ENCODE measurements at places on chromosomes 2 and 18.

GRCh38 chr2:72271766-72272641 lies 124.3 kb upstream of the CYP26B1 start:
- DNase-seq: no peak

DNA sequence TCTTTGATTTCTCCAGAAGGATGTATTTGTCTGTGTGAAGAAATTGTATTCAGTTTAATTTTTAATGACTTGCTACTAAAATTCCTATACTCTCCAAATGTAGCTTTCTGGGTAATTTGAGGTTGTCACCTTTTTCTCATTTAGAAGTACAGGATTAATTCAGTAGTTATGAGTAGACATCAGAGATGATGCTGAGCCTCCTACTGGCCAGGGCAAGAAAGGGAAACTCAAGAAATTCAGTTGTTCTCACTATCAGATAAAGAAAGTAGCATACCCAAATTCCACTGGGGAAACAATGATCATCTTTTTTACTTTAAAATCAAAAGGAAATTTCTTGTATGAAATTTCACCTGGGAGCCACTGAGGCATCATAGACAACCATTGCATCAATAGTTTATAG lies 199.4 kb downstream of the SATB2 start:
- DNase-seq: no peak

DNA sequence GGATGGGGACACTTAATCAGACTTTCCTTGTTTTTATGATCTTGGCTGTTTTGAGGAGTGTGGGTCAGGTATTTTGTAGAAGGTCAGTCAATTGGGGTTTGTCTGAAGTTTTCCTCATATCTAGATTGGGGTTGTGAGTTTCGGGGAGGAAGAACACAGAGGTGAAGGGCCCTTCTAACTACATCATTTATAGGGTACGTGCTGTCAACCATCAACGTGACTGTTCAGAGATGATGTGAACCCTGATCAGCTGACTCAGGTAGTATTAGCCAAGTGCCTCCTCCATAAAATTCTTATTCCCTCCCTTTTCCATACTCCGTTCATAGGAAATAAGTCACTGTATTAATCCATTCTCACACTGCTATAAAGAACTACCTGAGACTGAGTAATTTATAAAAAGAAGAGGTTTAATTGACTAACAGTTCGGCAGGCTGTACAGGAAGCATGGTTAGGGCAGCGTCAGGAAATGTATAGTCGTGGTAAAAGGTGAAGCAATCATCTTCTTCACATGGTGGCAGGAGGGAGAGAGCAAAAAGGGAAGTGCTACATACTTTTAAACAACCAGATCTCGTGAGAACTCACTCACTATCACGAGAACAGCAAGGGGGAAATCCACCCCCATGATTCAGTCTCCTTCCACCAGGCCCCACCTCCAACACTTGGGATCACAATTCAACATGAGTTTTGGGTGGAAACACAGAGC lies 547.1 kb upstream of the LINC00305 start:
- no peak for DNase-seq

- DNase-seq: no peak
Measured at GRCh38 chr2:22062679-22063078, 938.9 kb downstream of the TDRD15 start.

GRCh38 chr2:119088416-119088815 lies 70.1 kb downstream of the C1QL2 start:
- no peak for DNase-seq

DNA sequence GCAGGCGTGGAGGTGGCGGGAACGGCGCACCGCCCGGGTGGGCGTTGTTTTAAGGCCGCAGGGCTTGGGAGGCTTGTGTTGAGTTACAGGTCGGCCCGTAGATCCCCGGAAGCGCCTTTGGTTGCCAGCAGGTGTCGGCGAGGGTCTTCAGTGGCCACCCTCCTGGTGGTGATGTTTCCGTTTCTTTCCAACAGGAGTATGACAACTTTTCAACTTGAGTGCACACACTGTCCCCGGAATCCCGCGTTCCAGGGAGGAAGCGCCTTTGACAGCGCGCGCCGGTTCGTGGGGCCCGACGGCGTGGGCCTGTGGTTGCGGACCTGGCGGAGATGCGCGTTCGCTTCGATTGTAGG lies 1.0 kb upstream of the HDAC4 start:
- no peak for DNase-seq

- DNase-seq: peak; percentile 31
Measured at GRCh38 chr2:226354434-226354833, 445.2 kb downstream of the IRS1 start.

- no peak for DNase-seq
Measured at GRCh38 chr2:2919026-2919425, 458.6 kb downstream of the EIPR1 start.

- peak; percentile 70 for DNase-seq
Measured at GRCh38 chr2:152558158-152558984, 158.9 kb downstream of the PRPF40A start.

GRCh38 chr18:11108947-11109346 lies 40.4 kb downstream of the PIEZO2 start:
- DNase-seq: no peak

GRCh38 chr2:235141411-235142128 lies 189.8 kb downstream of the SH3BP4 start:
- no peak for DNase-seq

DNA sequence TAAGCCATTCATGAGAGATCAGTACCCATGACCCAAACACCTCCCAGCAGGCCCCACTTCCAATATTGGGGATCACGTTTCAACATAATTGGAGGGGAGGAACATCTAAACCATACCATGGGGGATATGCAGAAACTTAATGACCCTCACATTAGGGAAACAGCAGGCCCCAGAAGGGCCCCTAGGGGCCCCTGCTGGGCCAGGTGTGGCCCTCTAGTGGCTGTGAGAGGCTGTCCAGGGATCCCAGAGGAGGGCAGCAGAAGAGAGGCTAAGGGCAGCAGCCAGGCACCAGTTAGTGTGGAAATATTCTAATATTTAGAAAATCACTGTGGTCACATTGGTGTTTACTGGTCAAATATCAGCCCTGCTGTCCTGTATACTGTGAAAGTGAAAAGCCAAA lies 49.3 kb upstream of the ANKRD44 start:
- DNase-seq: no peak

GRCh38 chr2:37456479-37456878 lies 112.0 kb downstream of the QPCT start:
- DNase-seq: no peak

- DNase-seq: no peak
Measured at GRCh38 chr2:209556354-209556961, 132.6 kb downstream of the MAP2 start.

DNA sequence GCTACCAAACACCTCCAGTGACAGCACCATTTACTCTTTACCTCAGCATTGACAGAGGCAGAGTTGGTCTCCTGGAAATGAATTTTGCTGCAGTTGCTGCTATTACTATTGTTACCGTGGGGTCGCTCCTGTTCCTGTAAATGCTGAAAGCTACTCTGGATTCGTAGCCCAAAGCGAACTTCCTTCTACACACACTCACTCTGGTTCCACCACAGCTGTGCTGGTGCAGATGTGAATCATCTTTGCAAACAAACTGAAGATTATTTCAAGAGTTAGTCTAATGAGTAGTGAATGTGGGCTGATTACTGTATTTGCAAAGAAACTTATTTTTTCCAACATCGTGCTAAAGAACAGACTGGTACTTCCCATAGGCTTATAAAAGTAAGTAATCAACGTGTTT lies 304.0 kb downstream of the LPIN1 start:
- no peak for DNase-seq

DNA sequence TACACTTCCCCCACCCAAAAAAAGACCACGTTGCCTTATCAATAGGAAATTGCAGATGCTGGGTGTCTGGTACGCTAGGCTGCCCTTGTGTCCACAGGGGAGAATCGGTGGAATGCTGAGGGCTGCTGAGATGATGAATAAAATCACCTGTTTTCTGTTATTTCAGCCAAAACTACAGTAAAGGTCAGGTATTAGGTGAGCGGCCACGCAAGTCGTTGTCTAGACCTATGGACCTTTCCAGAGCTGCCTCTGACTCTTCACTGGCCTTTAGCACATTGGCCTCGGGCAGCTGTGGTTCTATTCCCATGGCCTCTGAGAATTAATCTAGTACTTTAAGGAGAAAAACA lies 89.6 kb downstream of the MTCL1 start:
- no peak for DNase-seq

- no peak for DNase-seq
Measured at GRCh38 chr2:188970211-188970610, 4.0 kb upstream of the COL3A1 start.

DNA sequence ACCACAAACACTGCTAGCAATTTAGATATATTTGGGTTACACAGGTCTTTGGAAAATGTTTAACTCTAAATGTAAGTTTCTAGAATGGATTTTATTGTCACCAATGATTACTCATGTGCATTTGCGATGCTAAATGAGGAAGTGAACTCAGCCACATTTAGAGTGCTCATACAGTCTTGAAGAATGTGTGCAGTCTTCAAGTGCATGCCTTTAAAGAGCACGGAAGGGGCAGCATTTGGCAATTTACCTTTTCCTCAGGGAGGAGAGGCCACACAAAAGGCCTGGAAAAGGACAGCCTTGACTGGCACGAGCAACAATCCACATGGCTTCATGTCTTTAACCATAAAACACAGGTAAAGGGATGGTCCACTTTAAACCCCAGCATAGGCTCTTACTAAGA lies 78.5 kb upstream of the STK17B start:
- no peak for DNase-seq

- no peak for DNase-seq
Measured at GRCh38 chr2:127887776-127888130, 2.0 kb upstream of the AMMECR1L start.

- no peak for DNase-seq
Measured at GRCh38 chr2:152718909-152719645, 657 bp downstream of the ARL6IP6 start.

GRCh38 chr2:165898381-165898780 lies 55.2 kb downstream of the TTC21B start:
- no peak for DNase-seq

GRCh38 chr2:194096402-194096801 lies 1560.6 kb upstream of the SLC39A10 start:
- DNase-seq: no peak

DNA sequence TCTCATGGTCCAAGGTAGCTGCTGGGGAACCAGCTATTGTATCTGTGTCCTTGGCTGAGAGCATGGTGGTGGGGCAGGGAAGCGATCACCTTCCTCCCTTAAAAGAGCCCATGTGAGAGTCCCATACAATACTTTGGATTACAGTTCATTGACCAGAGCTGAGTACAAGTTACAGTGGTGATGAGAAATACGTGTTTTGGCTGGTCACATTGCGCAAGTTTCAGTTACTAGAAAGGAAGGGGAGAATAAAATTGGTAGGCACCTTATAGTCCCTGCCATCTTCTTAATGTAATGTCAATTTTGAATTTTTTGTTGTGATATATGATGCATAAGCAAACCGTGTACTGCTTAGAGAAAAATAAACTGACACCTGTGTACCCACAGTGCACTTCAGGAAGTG lies 67.7 kb downstream of the ZNF407 start:
- no peak for DNase-seq

DNA sequence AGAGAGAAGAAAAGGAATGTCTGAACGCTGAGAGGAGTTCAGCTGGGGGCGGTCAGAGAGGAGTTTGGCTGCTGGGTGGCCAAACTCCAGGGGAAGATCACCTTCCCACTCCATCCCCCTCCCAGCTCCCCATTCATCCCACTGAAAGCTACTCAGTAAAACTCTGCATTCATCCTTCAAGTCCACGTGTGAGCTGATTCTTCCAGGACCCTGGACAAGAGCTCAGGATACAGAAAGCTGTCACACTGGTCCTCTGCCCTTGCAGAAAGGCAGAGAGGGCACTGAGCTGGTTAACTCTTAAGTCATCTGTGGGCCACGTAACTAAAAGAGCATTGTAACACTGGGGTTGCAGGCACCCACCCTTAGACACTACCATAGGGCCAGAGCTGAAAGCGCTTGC lies 132.1 kb upstream of the ARL4C start:
- no peak for DNase-seq

DNA sequence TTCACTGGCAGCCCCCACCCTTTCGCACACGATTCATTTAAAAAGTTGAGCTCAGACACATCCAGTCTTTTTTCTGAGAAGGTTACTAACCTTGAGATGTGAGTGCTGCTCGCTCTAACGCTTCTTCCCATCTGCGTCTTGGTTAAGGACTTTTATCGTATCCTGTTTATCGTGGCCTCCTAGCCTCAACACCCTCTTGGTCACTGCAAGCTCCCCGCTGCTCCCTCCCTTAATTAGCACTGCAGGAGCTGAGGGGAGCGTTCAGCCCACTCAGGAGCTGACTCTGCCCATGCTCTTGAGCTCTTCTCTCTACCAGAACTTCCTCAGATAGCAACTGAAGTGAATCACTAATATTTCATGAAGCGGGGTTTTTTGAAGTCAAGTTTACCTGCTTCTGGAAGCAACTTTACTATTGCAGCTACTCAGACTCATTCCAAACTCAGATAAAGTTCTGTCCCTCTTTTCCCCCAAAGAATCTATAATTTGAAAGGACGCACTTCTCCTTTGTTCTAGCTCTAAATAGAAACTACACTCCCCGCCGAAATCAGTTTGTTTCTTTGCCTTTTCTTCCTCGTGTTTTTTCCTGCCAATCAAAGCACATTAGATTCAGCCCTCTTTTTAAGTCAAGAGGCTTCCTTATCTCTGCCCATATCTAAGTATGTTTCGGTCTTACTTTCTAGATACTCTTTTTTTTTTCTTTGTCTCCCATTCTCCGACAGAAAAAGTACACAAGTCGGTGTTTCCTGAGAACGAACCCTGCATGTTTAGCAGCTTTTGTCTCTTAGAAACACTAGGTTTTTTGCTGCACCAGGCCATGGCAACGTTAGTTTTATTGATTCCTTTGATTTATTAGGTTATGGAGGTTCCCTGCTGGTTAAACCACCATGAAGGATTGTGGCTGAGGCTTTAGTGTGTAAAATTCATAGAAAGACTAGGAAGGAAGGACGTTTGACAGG lies 9.3 kb upstream of the CD226 start:
- no peak for DNase-seq

DNA sequence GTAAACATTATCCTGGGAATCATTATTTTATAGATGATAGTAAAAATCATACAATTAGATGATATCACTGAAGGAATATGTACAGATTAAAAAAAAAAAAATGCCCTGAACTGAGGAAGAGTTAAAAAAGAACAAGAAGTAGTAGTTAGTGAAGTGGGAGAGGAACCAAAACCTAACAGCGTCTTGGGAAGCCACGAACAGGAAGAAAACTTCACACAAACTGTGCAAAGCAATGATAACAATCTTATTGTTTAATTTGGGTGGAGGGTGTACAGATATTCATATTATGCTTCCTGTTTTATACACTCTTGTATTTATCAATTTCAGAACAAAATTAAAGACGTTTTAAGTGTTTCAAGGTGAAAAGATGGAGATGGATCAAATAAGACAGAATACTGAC lies 3.5 kb downstream of the HEATR5B start:
- DNase-seq: no peak

GRCh38 chr2:219045937-219046550 lies 4.7 kb upstream of the CFAP65 start:
- DNase-seq: no peak

DNA sequence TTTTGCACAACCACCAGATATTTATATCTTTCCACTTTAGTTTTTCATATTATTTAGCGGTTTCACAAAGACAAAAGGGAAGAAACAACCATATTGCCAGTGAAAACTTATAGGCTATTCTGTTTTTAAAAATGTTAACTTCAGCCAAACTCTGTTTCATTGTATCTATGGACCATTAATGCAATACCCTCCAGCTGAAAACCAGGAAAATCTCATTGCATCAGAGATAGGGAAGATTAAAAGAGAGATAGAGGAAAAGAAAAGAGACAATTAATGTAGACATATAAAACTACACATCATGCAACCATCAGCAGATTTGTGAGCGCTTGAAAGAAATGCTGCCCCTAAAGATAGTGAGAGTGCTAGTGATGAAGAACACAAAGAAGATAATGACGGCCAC lies 970.2 kb downstream of the ERBB4 start:
- no peak for DNase-seq

Measured in AG04449 (cell line).